ENCODE measurements at places on chromosomes 5 and 9. TPM values are rescaled to one million over a fixed set of nuclear protein-coding genes. Genes with fewer than 3 reads are reported as not detected.

STPG3 gene
- total RNA-seq: 0.37 TPM

PKD2L2 gene
- total RNA-seq: not detected

FAM163B gene
- not detected for total RNA-seq

DNA sequence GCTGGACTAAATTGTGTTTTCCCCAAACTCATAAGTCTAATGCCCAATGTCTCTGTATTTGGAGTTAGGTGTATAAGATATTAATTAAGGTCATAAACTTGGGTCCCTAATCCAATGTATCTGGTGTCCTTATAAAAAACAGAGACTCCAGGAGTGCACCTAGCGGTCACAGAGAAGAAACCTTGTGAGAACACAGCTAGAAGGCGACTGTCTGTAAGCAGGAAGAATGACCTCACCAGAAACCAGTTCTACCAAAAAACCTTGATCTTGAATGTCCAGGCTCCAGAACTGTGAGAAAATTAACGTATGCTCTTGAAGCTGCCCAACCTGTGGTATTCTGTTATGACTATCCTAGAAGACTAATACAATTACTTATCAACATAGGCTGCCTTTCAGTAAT lies 591.7 kb upstream of the PTPRD start:
- no peak for DNase-seq
- no peak overlapping the region for H3K27ac ChIP-seq
- H3K27me3 ChIP-seq: no peaks in the 10 kb centered on the region
- no peaks in the 10 kb centered on the region for H3K4me1 ChIP-seq
- H3K36me3 ChIP-seq: no peaks in the 10 kb centered on the region

DNA sequence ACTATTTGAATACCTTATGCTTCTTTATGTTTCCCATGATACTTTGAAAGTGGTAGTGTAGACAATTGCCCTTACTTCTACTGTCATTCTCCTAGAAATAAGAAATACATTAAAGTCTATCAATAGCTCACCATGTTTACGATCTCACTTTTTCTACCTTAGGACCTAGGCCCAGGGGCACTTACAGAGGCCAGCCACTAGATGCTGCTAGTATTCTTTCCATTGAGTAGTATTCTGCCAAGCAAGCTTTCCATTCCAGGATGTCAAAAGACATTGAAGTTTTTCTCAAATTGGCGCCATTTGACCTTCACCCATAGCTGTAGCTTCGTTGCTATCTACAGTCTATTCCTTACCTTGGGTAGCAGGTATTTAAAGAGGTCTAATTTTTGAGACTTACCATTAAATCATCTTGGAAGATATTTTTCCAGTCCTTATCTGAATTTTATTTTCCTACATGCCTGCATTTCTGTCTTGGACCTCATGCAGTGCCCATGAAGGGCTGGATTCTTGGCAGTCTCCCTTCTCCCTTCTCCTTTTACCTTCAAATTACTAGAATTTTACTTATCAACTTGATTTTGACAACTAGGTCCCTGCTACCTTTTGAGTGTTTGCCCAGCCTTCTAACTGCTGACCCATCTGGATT lies 246.0 kb upstream of the NUDT12 start:
- no peaks in the 10 kb centered on the region for H3K27me3 ChIP-seq
- H3K4me3 ChIP-seq: no peak overlapping the region
- no peak overlapping the region for H3K27ac ChIP-seq
- no peak for DNase-seq
- H3K36me3 ChIP-seq: no peaks in the 10 kb centered on the region

- DNase-seq: no peak
- no peaks in the 10 kb centered on the region for H3K27me3 ChIP-seq
- H3K4me3 ChIP-seq: no peak overlapping the region
- H3K36me3 ChIP-seq: peaks cover 26% of the 10 kb centered on the region
- H3K4me1 ChIP-seq: no peaks in the 10 kb centered on the region
- H3K27ac ChIP-seq: no peak overlapping the region
These were observed 17.2 kb downstream of the CENPP start for GRCh38 chr9:92342825-92343488.
